NCI-H345 (cell line): ENCODE measurements at places on chromosomes 3 and 15.

DNA sequence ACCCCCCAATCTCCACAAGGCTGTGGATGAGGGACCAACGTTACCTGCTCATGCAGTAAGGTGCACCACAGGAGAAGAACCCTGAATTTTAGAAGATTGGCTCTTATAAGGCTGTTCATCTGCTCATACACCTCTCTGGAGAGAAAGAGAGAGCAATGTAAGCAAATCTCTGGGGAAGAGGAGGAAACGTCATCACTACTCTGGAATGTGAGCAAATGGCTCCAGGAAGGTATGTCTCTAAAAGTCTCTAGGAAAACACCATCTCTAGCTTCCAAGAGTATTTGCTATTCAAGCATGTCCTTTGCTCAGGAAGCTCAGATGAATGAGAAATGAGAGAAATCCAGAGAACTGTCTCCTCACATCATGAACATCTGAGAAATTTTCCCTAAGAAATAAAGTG, 235.4 kb downstream of the TBL1XR1 start:
- no peak for DNase-seq

DNA sequence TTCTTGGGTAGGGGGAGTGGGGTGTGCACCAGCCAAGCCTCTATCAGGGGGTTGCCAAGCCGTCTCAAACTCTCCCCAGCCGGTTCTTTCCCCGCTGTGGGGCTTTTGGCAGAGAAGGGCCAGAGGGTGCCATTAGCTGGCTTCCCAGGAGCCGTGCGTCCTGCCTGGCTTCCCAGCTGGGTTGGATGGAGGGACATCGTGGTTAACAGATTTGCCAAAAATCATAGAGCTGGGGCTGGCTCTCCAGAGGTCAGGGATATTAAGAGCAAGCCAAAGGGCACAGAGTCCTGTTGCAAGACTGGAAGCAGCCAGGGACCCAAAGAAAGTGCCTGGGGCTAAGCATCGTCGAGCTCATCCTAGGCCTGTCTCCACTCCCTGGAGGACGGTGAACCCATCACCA, 104.6 kb upstream of the HES1 start:
- DNase-seq = no peak

DNA sequence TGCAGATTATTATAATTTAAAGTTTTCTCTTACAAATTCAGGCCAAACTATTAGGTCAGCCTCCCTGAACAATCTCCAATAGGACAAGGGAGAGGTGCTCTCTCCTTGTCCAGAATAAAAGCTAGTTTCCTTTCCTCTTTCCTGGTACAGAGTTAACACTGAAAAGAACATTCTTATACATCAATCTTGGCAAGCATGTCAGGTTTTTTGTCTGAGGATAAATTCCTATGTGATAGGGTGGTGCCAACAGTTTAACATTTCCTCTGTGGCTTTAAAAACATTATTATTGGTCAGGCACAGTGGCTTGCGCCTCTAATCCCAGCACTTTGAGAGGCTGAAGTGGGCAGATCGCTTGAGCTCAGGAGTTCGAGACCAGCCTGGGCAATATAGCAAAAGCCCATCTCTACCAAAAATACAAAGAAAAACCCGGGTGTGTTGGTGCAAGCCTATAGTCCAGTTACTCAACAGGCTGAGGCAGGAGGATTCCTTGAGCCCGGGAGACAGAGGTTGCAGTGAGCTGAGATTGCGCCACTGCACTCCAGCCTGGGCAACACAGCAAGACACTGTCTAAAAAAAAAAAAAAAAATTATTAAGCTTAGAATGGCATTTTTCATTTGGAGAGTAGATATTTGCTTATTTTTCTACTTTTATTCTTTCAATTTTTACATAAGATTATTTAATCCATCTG, 13.7 kb upstream of the ULK4 start:
- no peak for DNase-seq

GRCh38 chr3:94071713-94072284, 8.9 kb downstream of the NSUN3 start:
- no peak for DNase-seq

DNA sequence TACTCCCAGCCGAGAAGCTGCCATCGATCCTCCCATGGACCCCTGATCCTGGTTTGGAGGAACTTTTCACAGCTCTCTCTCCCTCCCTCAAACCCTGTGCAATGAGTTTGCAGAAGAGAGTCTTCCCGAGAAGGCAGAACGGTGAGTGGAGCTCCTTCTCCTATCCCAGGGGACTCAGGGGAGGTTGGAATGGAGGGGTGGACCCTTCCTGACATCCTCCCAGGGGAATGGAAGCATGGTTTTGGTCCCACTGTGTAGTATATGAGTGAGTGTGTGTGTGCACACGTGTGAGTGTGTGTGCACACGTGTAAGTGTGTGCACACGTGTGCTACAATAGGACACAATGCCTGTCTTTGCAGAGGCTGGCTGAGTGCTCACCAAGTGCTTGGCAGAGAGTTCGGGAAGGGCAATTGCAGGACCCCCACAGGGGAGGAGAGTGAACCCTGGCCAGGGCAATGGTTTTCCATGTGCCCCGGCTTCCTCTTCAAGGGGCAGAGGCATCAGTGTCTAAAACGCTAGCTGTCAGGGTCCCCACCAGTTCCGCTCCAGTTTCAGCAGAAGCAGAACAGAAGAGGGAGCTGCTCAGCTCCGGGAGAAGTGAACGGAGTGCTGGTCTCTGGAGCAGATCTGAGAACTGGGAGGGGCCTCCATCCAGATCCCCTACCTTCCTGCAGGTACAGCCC, 13.8 kb upstream of the IL16 start:
- no peak for DNase-seq

DNA sequence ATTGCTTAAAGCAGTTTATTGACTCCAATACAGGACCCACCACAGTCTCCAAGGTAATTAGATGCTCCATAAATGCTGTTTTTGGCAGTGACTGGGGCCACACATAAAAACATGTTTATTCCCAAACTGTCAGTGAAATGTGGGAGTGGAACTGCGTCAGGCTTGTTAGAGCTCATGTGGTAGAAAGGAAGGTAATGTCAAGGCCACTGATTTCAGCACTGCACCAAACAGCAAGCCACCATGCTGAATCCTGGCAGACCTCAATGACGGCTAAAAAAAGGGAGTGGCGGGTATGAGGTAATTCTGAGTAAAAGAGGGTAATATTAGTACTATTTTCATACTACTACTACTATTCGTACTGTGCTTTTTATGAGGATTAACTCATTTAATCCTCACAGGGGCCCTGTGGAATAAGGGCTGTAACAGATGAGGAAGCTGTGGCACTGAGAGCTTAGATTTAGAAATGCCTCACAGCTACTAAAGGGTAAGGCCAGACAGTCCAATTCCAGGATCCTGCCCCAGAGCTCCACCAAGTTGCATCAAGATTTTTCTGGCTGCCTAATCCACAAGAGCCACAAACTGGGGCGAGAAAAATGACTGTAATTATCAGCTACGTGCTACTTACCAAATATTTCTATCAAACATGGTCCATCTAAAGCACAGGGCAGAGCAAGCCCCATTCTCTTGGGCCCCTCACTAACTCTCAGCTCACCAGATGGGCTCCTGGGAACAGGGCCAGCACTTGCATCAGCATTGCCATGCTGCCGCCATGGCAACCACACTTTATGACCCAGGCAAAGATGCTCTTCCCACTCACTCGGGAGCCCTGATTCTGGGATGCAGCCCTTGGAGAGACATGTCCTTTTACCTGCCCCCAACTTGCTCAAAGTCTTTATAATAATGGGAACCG, 83.6 kb upstream of the SPATA12 start:
- DNase-seq = peak; percentile 81

DNA sequence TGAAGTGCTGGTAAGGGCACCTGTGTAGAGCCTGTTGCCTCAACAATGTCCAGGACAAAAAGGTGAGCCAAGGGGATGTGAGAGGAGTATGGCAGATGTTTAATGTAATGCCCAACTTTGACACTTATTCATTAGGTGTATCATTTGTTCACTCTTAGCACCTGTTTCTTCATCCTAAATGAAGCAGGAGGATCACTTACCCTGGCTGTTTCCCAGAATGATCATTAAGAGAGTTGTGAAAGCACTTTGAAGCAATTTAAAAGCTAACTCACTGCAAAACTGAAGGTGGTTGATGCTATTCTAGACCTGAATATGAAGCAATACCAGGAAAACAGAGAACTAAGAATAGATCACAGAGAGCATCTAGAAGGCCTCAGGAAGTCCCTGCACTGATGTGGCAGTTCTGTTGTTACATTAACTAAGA, 3.4 kb upstream of the HHLA2 start:
- DNase-seq = no peak

DNA sequence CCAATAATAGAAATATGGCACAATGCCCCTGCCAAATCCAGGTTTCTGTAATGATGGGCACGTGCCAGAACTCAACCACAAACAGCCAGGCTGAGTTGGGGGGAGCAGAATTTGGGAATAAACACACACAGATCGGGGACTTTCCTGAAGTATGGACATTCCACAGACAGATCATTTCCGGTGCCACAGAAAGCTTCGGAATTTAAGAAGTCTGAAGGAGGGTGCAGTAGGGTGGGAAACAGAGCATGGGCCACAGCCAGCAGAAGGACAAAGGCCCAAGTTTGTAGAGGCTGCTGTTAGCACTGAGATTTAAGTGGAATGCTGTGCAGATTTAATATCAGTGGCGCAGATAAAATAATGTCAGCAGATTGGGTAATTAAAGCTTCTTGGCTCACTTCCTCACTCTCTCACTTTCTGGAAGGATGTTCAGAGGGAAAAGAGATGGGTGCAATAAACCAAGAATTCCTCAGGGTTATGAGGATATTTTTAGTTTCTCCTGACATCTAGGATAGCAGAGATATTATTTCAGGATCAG, 67.4 kb downstream of the MYLK start:
- no peak for DNase-seq

- peak; percentile 87 for DNase-seq
Measured at GRCh38 chr3:53130179-53131061, at the start of gene RFT1. TSS of gene RFT1 (minus strand) at chr3:53130435. CDS start at chr3:53130400, 35 bp downstream.

- no peak for DNase-seq
Measured at GRCh38 chr15:99416191-99417188, 149.3 kb upstream of the MEF2A start.

- no peak for DNase-seq
Measured at GRCh38 chr15:89299896-89300295, 34.7 kb downstream of the POLG start.

- DNase-seq = no peak
Measured at GRCh38 chr15:59364248-59364647, 8.4 kb downstream of the MYO1E start.

- no peak for DNase-seq
Measured at GRCh38 chr3:78736863-78737262, 1030.9 kb downstream of the ROBO1 start.

- no peak for DNase-seq
Measured at GRCh38 chr3:170000051-170000450, 33.4 kb downstream of the SEC62 start.

- no peak for DNase-seq
Measured at GRCh38 chr3:78178209-78178608, 1138.3 kb downstream of the ROBO2 start.

- no peak for DNase-seq
Measured at GRCh38 chr15:95609096-95609495, 721.4 kb upstream of the NR2F2 start.

DNA sequence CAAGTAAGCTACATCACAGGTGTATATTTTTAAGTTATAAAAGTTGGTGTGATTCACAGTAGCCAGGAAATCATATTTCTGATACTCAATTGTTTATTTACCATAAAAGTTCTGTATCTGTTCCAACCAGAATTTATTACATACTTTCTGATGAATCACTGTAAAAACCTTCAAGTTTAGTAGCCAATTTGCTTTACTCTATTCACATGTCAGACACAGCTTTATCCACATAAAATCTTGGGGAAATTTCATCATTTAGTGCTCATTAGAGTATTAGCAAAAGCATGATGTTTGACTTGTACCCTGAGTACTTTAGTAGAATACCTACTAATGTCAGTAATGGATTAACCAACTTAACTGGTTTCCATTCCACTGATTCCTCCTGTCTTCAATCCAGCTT, 249.8 kb downstream of the POLQ start:
- DNase-seq = no peak

- DNase-seq = no peak
Measured at GRCh38 chr3:64872345-64872744, 184.5 kb upstream of the ADAMTS9 start.

DNA sequence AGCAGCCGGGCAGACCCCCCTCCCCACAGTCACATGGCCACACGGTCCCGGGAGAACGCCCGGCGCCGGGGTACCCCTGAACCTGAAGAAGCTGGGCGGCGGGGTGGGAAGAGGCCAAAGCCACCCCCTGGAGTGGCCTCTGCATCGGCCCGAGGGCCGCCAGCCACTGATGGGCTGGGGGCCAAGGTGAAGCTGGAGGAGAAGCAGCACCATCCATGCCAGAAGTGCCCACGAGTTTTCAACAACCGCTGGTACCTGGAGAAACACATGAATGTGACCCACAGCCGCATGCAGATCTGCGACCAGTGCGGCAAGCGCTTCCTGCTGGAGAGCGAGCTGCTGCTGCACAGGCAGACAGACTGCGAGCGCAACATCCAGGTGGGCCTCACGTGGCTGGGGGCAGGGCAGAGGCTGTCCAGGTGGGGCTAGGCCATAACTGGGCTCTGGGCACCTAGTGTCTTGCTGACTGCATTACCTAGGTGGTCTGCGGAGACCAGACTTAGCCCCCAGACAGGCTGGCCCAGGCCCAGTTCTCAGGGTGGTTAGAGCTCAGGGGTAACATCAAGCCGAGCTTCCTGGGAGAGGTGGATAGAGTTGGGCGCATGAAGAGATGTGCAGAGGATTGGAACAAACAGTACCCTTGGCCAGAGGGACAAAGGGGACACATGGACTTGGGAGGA, 6.1 kb downstream of the ZBTB47 start:
- no peak for DNase-seq

GRCh38 chr15:49171790-49172189, 1.7 kb downstream of the GALK2 start:
- DNase-seq = no peak

GRCh38 chr15:48028712-48029111, 92.1 kb upstream of the SLC24A5 start:
- no peak for DNase-seq

- DNase-seq = no peak
Measured at GRCh38 chr3:126317029-126317996, 39.9 kb downstream of the KLF15 start.

DNA sequence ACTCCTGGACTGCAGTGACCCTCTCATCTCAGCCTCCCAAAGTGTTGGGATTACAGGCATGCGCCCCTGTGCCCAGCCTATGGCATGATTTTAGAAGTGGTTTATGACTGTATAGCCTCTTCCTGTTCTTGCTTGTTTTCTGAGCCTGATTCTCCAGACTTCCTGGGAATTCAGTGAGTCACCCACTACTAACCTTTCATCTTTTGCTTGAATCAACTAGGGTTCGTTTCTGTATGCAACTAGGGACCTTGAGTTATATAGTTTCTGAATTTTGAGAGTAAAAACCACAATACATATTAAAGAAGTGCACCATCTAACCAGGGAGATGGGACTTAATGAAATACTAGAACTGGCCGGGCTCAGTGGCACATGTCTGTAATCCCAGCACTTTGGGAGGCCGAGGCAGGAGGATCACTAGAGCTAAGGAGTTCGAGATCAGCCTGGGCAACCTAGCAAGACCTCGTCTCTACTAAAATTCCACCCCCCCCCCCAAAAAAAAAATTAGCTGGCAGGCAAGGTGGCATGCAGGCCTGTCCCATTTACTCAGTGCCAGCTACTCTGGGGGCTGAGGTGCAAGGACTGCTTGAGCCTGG, 76.0 kb downstream of the ZNF609 start:
- DNase-seq = no peak
